PC-9 (cell line): ENCODE measurements at places on chromosomes 12 and 14. TPM values are rescaled to one million over a fixed set of nuclear protein-coding genes. Genes with fewer than 3 reads are reported as not detected.

- no peaks in the 10 kb centered on the region for H3K27me3 ChIP-seq
- no peak for DNase-seq
- no peak overlapping the region for H3K27ac ChIP-seq
- H3K4me3 ChIP-seq, result no peak overlapping the region
These were observed 158.0 kb downstream of the ETV6 start for GRCh38 chr12:11807458-11807857.

Gene HOXC10
- total RNA-seq, result 1.1 and 1.4 TPM in 2 replicates

- H3K27ac ChIP-seq, result no peak overlapping the region
- no peaks in the 10 kb centered on the region for H3K36me3 ChIP-seq
- H3K4me1 ChIP-seq, result 0 out of 2 replicates have a peak, but pooled peaks cover 6% of the 10 kb centered on the region
- H3K4me3 ChIP-seq, result no peak overlapping the region; the same call in 1 of the 2 replicates
- peaks cover 25% of the 10 kb centered on the region for H3K27me3 ChIP-seq
These were observed 662 bp upstream of the NELL2 start for GRCh38 chr12:44876544-44877410.

- peaks cover 83% of the 10 kb centered on the region for H3K4me1 ChIP-seq
- peak overlapping the region; percentile 91 for H3K27ac ChIP-seq
- H3K27me3 ChIP-seq, result no peaks in the 10 kb centered on the region
- no peaks in the 10 kb centered on the region for H3K36me3 ChIP-seq
These were observed 31.2 kb downstream of the TMCC3 start for GRCh38 chr12:94618995-94619695.

Gene CLEC4C
- total RNA-seq, result not detected in 2 replicates

DNA sequence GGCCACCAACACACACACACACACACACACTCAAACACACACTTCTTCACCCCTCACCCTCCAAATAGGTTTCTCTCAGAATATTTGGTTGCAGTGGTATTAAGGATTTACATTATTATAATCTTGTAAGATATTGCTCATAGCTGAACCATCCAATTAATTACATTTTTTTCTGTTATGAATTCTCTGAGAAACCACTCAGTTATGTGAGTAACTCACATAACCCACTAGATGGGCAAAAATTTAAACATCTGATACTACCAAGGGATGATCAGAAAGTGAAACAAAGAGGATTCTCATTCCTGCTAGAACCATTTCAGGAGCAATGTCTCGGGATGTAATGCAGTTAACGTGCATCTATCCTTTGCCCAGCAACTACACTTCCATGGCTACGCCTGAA is 31.6 kb downstream of the TMTC1 start:
- DNase-seq, result no peak
- no peaks in the 10 kb centered on the region for H3K36me3 ChIP-seq
- no peaks in the 10 kb centered on the region for H3K4me1 ChIP-seq
- no peak overlapping the region for H3K4me3 ChIP-seq
- H3K27me3 ChIP-seq, result no peaks in the 10 kb centered on the region
- no peak overlapping the region for H3K27ac ChIP-seq

- H3K36me3 ChIP-seq, result no peaks in the 10 kb centered on the region
- H3K4me3 ChIP-seq, result peak overlapping the region; percentile 100
- no peak for DNase-seq
- H3K4me1 ChIP-seq, result peaks cover 31% of the 10 kb centered on the region
- peak overlapping the region; percentile 20; the same call in 1 of the 2 replicates for H3K27ac ChIP-seq
- no peaks in the 10 kb centered on the region for H3K27me3 ChIP-seq
These were observed 2.1 kb downstream of the ITPK1 start for GRCh38 chr14:93113678-93114067.

DNA sequence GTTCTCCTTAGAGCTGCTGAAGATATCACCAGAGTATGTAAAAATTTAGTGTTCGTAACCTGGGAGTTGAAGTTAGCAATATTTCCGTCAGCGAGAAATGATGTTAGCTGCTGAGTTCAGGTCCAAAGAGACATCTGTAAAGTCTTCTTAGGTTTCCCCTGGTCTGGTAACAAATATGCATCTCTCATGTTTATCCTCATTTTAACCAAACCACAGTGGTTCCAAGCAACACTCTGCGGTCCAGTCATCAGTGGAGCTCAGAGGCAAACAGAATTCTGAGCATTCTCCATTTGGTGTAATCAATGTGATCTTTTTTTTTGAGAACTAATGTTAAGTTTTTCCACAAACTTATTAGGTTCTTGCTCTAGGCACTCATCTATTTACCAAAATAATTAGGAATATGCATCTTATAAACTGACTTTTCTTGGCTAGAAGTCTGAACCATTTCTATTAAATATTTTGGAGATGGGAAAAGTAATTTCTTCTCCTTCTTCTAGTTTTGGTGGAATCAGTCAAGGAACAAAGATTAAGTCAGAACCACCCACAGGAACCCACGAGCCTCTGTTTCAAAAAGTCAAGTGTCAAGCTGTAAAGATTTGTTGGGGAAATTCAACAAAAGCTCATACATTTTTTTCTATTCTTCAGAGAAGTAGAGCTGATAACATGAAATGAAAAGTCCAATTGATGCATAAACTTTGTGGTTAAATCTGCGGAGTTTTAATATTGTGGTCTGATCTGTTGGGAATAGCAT is 64.7 kb downstream of the IFNG start:
- no peaks in the 10 kb centered on the region for H3K27me3 ChIP-seq
- H3K27ac ChIP-seq, result no peak overlapping the region
- peaks cover 3% of the 10 kb centered on the region; the same call in 1 of the 2 replicates for H3K4me1 ChIP-seq
- no peak overlapping the region for H3K4me3 ChIP-seq

- H3K4me3 ChIP-seq, result no peak overlapping the region
- no peak for DNase-seq
- no peaks in the 10 kb centered on the region for H3K36me3 ChIP-seq
These were observed 6.8 kb downstream of the PRPH start for GRCh38 chr12:49301760-49302159.

DNA sequence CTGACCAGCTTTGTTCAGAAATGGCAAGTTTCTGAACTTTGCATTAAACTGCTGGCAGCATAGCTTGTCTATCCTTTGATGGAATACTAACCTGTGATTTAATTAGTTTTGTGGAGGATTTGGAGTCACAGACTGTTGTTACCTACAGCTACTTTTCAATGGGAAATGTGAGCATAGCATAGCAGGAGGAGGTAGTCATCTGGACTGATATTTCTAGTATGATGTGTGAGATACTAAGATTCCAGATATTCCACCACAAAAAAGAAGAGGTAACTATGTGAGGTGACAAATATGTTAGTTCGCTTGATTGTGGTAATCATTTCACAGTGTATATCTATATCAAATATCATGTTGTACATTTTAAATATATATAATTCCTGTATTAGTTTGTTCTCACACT is 833.0 kb downstream of the SLC6A15 start:
- no peaks in the 10 kb centered on the region for H3K4me1 ChIP-seq
- H3K4me3 ChIP-seq, result no peak overlapping the region
- H3K27ac ChIP-seq, result no peak overlapping the region

DNA sequence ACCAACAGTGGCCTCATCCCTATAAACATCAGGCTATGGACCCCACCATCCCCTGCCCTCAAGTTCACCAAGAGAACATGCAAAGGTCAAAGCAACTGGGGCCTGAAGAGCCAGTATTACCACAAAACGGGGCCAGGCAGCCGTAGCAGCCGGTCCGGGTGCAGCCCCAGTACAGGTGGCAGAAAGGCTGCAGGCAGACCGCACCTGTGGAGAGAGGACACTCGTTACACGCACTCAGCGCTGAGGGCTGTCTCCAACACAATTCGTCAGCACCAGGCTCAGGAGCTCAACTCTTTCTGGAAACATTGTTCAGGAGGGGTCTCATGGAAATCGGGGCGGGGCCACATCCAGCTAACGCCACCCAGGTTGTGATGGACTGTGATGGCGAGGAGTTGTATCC is 19.9 kb upstream of the GOLGA3 start:
- no peaks in the 10 kb centered on the region for H3K36me3 ChIP-seq
- no peaks in the 10 kb centered on the region for H3K4me1 ChIP-seq
- DNase-seq, result no peak
- H3K4me3 ChIP-seq, result no peak overlapping the region

DNA sequence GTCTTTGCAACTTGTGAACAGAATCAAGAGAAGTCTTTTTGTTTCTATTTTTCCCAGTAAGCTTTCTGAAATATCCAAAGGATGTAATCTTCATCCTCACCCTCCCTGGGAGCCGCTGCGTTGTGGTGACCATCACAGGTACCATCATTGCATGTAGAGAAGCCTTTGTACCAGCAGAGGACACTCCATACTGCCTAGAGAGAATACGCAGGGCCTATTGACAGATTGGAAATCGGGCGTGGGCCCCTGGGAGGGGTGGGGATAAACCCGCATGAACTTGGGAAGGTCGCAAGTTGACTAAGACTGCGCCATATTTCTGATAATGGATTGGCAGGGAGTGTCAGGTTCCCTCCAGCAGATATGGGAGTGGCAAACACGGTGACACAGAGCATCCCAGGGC is 12.7 kb downstream of the KRT1 start:
- no peak for DNase-seq
- H3K4me1 ChIP-seq, result peaks cover 20% of the 10 kb centered on the region

GRCh38 chr12:91264178-91264577 is 81.6 kb upstream of the DCN start:
- no peak overlapping the region for H3K27ac ChIP-seq
- H3K4me3 ChIP-seq, result no peak overlapping the region
- H3K36me3 ChIP-seq, result no peaks in the 10 kb centered on the region
- no peaks in the 10 kb centered on the region for H3K4me1 ChIP-seq

DNA sequence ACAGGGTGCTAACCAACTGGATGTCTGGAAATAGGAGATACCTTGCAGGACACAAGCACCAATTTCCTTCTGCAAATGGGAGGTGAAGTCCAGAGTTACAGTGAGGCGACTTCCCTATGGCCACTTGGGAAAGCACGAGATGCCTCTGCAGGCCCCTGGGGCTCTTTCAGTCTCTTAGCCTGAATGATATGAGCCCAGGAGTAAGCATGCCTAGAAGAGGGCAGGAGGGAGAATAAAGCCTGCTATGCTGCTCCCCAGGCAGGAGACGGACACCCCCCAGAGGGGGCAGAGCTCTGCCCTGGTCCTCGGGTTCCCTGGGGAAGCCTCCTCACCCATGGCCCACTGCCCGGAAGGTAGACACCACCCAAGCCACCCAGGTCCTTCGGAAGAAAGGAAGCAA is 105.1 kb downstream of the GCH1 start:
- no peak overlapping the region for H3K27ac ChIP-seq
- H3K4me1 ChIP-seq, result no peaks in the 10 kb centered on the region
- no peaks in the 10 kb centered on the region for H3K36me3 ChIP-seq
- no peaks in the 10 kb centered on the region for H3K27me3 ChIP-seq

Gene TROAP
- 79.4 and 79.9 TPM in 2 replicates for total RNA-seq
